ELR (cell line): ENCODE measurements at places on chromosomes 3 and 15.

GRCh38 chr15:36430280-36430679, 149.1 kb upstream of the CDIN1 start:
- DNase-seq, result no peak

GRCh38 chr3:35705904-35706303, 66.6 kb downstream of the ARPP21 start:
- no peak for DNase-seq

GRCh38 chr15:52626671-52627369, 52.4 kb downstream of the ATOSA start:
- no peak for DNase-seq

GRCh38 chr3:73432023-73432705, 192.6 kb downstream of the PDZRN3 start:
- peak; percentile 48 for DNase-seq

GRCh38 chr3:180383332-180384020, 218.5 kb upstream of the TTC14 start:
- DNase-seq, result peak; percentile 81

DNA sequence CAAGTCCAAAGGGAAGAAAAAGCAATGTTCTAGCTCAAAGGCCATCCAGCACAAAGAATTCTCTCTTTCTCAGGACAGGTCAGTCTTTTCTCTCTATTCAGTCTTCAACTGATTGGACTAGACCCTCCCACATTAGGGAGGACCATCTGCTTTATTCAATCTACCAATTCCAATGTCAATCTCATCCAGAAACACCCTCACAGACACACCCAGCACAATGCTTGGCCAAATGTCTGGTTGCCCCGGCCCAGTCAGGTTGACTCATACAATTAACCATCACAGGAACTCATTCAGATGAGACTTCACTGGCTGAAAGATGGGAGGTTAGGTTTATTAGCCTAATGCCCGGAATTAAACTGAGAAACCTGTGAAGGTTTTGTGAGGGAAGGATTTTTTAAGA, 32.4 kb downstream of the ACAN start:
- DNase-seq, result peak; percentile 39

DNA sequence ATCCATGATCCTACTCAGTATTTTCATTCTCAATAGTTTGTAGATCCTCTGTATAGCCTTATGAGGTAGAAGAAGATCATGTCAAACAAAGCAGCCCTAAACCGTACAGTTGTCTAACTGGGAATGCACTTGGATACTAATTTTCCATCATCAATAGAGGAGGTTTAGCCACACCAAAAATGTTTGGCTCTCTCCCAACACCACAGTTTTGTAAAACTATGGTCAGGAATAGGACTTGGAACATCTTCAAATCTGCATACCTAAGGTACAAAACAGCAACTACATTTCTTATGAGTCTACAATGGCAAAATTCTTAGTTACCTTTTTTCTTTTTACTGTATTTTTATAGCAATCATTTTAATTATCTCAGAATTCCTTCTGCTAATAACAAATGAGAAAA, 1001.6 kb downstream of the ROBO2 start:
- no peak for DNase-seq

- no peak for DNase-seq
Observed at GRCh38 chr3:183581496-183582155, 26.1 kb upstream of the KLHL6 start.

GRCh38 chr3:187212196-187212545, 14.9 kb downstream of the RTP1 start:
- DNase-seq, result no peak

- peak; percentile 58 for DNase-seq
Observed at GRCh38 chr15:62071711-62072308, 5.0 kb downstream of the C2CD4A start.

DNA sequence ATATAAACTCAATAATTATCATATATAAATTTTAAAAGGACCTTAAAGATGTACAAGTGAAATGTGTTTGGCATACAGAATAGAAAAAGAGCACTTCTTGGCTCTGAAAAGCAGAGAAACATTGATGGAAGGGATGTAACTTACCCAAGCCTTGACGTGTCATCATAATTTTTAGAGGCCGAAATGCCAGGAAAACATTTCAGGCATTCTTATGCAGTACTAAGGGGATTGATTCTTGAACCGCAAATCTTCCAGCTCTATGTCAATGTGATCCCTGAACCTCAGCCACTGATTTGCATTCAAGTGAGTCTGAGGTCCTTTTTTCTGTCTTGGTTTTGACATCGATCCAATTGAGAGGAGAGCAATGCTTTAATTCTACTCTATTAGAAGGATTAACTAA, 97.8 kb downstream of the CLDN1 start:
- no peak for DNase-seq
